ENCODE measurements at places on chromosomes 5 and 9. TPM values are rescaled to one million over a fixed set of nuclear protein-coding genes. Genes with fewer than 3 reads are reported as not detected.

The FAM169A gene
- 301 TPM for total RNA-seq

The AHRR gene
- total RNA-seq, result 0.24 TPM

The NPDC1 gene
- 38.4 TPM for total RNA-seq

The SH3RF2 gene
- 14.6 TPM for total RNA-seq

The RNF208 gene
- not detected for total RNA-seq

- DNase-seq, result no peak
Observed at GRCh38 chr9:91753711-91754110, 196.3 kb downstream of the ROR2 start.

- DNase-seq, result no peak
Observed at GRCh38 chr5:90557871-90558270, 726 bp upstream of the ADGRV1 start.

GRCh38 chr5:5340206-5340729 is 82.2 kb upstream of the ICE1 start:
- no peak for DNase-seq
